ENCODE measurements at places on chromosomes 2 and 18.

DNA sequence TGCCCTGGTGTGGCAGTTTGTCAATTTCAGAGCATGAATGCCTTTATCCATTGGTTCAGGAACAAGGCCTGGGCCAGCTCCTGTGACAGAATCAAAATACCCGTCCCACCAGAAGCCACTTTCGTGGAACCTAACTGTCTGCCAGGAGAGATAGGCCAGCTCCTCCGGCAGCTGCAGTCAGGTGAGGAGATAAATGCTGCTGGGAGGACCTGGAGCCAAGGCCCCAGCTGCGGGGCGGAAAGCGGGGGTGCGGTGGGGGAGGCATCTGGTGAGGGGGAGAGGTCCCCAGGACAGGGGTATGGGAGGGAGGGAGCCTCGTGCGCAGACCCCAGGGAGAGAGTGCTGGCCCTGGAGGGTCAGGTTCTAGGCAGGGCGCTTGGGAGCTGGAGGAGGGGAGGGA, 4.4 kb upstream of the ASB1 start:
- no peak for DNase-seq

GRCh38 chr2:68253219-68254068, 1.1 kb upstream of the PPP3R1 start:
- DNase-seq: no peak

- DNase-seq: peak; percentile 27
These were observed 188.0 kb downstream of the CDH7 start for GRCh38 chr18:65938592-65939372.

DNA sequence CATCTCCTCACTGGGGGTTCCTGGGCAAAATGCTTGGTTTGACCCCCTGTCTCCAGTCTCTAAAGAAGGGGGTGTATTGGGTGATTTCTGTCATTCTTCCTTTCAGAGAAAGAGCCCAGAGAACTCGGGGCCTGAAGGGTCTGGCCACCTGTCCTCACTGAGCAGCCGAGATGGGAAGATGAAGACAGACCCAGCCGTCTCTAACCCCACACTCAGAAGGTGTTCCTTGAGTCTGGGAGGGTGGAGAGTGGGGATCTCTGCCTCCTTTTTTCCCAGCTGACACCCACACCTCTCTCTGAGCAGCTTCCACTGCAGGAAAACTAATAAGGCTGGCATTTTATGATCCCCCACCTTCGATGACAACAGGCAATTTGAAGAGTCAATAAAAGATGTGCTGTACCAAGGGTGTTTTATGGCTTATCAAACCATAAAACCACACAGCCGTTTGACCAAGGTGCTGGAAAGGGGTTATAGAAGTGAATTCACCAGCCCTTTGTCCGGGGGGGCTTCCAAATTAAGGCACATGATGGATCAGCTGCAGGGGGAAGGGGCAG, 213.8 kb downstream of the SMAD2 start:
- DNase-seq: no peak

GRCh38 chr2:42855221-42855970, 63.0 kb upstream of the HAAO start:
- no peak for DNase-seq

DNA sequence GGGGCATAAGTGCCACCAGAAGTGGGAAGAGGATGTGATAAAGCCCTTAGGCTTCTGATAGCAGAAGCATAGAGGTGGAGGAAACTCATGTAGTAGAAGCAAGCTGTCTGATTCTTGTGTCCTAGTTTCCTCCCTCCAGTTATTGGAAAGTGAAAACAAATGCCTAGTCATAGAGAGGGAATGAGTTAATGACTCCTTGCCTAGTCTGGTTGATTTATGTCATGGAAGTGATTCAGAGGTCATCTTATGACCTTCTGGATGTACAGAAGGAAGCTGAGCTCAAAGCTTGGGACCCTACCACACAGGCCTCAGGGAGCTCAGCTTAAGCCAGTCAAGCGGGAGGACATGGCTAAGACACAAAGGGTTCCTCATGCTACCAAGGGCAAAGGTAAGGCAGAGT, 232.2 kb downstream of the THSD7B start:
- DNase-seq: peak; percentile 57

GRCh38 chr2:1234731-1235308, 178.4 kb upstream of the TPO start:
- peak; percentile 95 for DNase-seq

- no peak for DNase-seq
These were observed 14.3 kb downstream of the RBMS1 start for GRCh38 chr2:160479269-160479668.

DNA sequence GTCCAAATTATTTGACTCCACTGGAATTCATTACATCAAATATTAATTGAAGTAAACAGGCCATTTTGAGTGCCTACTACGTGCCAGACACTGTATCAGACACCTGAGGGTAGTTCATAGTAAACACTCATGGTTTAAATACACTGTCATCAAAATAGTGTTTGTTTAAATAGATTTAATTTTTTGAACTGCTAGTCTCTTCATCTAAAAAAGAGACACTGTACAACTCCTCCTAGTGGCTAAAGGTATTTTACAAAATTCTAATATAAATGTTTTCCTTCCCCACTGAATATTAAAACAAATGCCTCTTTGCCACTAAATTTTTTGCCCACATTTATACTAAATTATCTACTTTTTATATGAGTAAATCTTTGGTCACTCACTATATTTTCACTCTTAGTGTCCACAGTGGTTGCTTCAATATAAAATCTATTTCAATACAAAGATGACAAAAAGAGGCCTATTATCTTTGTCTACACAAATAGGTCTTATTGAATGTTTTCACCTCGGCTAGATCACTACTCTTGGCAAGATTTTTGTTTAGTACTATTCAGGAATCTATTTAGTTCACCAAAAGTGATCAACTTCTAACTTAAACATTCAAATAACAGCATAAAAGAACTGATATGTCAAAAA, 122.1 kb downstream of the TMEM247 start:
- DNase-seq: peak; percentile 26

DNA sequence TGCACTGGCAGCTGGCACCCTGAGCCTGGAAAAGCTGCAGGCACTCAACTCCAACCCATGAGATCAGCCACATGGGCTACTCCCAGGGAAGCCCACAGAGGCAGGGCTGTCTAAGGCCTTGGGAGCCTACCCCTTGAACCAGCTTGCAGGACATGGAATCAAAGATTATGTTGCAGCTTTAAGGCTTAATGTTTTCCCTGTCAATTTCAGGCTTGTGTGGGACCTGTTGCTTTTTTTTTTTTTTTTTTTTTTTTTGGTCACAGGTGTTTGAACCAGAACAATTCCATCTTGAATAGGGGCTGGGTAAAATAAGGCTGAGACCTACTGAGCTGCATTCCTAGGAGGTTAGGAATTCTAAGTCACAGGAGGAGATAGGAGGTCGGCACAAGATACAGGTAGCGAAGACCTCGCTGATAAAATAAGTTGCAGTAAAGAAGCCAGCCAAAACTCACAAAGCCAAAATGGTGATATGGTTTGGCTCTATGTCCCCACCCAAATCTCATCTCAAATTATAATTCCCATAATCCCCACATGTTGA, 7.5 kb upstream of the IL1A start:
- no peak for DNase-seq
